ENCODE measurements at places on chromosomes 3 and 15.
A peak's percentile ranks its signal among the peaks of the same experiment; 100 is the strongest.

GRCh38 chr3:162780313-162780712, 1283.7 kb downstream of the OTOL1 start:
- DNase-seq = no peak

- no peak for DNase-seq
Observed at GRCh38 chr15:25673972-25674371, 189.2 kb downstream of the ATP10A start.

- no peak for DNase-seq
Observed at GRCh38 chr3:136938334-136938733, 19.4 kb upstream of the IL20RB start.

GRCh38 chr3:72011485-72011884, 226.5 kb upstream of the PROK2 start:
- no peak for DNase-seq

GRCh38 chr15:48522911-48523310, 122.6 kb downstream of the FBN1 start:
- no peak for DNase-seq

DNA sequence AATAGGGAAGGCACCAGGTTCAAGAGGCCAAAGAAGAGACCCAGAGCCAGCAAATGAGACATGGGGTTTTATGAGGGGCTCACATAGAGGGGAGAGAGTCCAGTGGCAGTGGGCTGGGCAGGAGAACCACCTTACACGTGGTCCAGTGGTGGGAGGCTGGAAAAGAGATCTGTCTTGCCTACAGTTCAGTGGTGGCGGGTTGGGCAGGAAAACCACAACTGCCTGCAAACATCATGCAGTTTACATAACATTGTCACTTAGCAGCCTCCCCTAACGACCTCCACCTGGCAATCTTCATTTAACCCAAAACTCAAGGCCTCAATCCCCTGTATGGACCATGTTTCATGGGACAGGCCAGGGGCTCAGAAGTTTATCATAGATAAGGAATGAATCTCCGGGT, 29.1 kb downstream of the CRYGS start:
- DNase-seq = no peak

DNA sequence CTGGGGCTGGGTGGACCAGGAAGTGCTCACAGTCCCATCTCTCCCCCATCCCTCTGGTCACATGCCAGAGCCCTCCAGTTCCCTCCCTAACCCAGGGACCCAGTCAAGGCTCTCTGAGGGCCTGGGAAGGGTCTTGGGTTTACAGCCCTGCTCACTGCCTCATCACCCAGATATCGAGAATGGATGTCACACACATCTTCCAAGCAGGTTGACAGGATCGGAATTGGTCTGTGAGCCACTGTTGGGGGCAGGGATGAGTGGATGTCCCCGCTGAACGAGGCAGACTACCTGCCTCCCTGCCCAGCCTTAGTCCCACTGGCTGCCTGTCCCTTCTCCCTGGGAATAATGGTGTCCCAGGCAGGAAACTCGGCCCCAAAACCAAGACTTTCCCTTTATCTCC, 20.0 kb upstream of the GOLGA6C start:
- no peak for DNase-seq

- no peak for DNase-seq
Observed at GRCh38 chr3:18512007-18512406, 86.9 kb upstream of the SATB1 start.

GRCh38 chr3:40691452-40691861, 166.7 kb downstream of the ZNF621 start:
- no peak for DNase-seq

DNA sequence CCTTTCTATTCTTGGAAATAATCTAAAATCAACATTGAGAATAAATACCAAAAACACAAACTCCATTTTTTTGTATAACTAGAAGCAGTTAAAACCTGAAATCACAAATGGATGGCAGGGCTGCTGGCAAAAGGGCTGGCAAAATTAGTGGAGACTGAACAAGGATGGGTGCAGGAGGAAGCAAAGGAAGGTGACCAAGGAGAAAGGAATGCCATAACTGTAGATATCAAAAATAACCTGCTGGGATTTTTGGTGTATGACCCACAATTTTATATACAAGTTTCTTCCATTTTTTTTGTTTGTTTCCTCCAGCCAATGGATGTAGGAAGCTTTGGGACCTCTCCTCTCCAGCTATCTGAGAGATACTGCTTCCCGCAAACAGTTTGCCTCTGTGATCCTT, 12.7 kb downstream of the CFAP44 start:
- no peak for DNase-seq

GRCh38 chr3:158249183-158249582, 139.3 kb downstream of the RSRC1 start:
- DNase-seq = no peak

GRCh38 chr3:17394541-17395155, 347.8 kb downstream of the TBC1D5 start:
- DNase-seq = no peak

DNA sequence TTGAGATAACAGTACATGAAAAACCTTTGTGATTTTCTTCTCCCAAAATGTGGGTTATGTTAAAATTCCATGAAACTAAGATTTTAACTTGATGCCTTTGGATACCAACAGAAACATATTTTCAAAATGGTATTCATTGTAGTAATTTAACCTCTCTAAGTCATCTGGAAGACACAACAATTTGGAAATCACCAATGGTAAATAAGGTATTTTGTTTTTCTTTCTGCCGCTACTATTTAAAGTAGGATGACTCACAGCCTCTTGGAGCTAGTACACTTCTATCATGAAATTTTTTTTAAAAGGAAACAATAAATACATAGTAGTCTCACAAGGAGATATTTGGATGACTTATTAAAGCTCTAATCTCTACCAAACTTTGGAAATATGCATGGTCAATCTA, 291.6 kb upstream of the VEPH1 start:
- DNase-seq = no peak

- no peak for DNase-seq
Observed at GRCh38 chr3:45635475-45636256, 41.1 kb downstream of the LIMD1 start.

- no peak for DNase-seq
Observed at GRCh38 chr3:29441422-29441821, 160.6 kb downstream of the RBMS3 start.

GRCh38 chr3:18988614-18989229, 159.6 kb upstream of the KCNH8 start:
- peak; percentile 75 for DNase-seq

GRCh38 chr3:169454823-169455222, 208.7 kb downstream of the MECOM start:
- no peak for DNase-seq

- DNase-seq = peak; percentile 54
Observed at GRCh38 chr3:146975476-146975875, 370.3 kb upstream of the PLSCR5 start.

DNA sequence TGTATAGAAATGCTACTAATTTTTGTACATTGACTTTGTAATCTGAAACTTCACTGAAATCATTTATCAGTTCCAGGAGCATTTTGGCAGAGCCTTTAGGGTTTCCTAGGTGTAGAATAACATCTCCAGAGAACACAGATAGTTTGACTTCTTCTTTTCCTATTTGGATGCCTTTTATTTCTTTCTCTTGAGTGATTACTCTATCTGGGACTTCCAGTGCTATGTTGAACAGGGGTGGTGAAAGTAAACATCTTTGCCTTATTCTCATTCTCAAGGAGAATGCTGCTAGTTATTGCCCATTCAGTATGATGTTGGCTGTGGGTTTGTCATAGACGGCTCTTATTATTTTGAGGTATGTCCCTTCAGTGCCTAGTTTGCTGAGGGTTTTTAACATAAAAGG, 697.9 kb upstream of the ROBO1 start:
- DNase-seq = no peak

- DNase-seq = no peak
Observed at GRCh38 chr15:63351170-63351569, 30.5 kb downstream of the CA12 start.

GRCh38 chr3:191358929-191359328, 28.6 kb upstream of the UTS2B start:
- DNase-seq = no peak

DNA sequence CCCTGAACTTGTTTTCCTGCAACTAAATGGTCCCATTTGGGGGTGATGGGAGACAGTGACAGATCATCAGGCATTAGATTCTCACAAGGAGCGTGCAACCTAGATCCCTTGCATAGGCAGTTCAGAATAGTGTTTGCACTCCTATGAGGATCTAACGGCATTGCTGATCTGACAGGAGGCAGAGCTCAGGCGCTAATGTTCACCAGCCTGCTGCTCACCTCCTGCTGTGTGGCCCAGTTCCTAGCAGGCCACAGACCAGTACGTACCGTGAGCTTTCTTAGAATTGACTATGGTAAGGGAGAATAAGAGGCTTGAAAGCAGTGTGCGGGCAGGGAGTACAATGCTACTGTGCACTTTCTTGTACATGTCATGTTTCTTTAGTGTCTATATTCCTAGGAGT, 17.6 kb upstream of the PLA2G4E start:
- DNase-seq = no peak

DNA sequence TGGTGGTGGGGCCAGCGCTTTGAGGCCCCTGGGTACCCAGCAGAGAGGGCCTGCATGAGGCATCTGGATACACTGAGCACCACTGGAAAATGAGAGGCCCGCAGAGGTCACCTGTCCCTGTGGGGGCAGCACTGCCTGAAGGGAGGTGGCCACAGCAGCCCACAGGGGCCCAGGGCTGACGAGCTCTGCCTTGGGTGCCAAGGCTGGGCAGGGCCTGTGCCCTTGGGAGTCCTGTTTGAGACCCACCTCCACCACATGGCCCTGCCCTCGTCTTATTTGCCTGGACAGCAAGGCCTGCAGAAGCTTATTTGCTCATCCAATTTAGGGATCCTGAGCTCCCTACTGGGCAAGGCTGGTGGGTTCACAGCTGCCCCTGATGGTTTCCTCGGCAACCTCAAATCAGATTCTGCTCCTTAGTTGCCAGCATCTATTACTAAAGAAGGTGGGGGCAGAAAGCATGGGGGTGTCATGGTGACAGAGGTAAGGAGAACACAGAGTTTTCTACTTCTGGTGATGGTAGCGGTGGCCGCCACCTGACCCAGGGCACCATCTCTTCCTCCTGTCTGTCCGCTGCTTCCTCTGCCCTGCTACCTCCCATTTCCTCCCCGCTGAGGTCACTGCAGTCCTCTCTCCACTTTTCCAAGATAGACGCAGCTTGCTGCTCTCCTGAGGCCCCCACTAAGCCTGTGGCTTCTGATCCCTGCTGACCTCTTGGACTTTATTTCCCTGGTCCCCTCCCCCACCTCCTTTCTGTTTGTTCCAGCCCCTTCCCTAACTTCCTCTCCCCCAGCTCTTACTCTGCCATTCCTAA, 62.9 kb downstream of the HMCES start:
- DNase-seq = no peak

- DNase-seq = no peak
Observed at GRCh38 chr3:129070086-129070885, 9.7 kb downstream of the GP9 start.

GRCh38 chr15:100061944-100062343, 279.8 kb downstream of the ADAMTS17 start:
- no peak for DNase-seq

DNA sequence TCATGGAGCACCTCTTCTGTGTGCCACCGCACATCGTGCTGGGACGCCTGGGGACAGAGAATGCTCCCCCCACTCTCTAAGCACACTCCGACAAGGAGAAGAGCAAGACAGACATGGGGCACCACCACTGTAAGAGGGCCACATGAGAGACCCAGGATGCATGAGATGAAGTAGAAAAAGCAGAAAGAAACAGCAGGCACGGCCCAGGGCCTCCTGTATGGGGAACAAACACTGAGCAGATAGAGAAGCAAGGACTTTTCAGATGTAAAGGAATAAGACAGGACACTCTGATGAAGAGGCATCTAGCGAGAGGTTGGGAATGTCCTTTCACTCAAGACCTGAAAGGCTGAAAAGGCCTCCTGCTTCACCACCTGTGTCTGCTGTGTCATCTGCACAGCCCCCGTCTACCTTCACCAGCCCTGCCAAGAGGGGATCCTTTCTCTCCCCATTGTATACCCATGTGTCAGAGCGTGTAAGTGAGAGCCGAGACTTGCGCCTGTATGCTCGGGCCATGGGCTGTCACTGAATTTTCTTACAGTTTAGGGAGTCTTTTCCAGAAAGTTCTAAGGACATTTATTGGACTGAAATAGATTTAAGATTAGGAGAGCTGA, 125.6 kb downstream of the LRRK1 start:
- no peak for DNase-seq

GRCh38 chr3:173351886-173352285, 45.7 kb upstream of the NLGN1 start:
- DNase-seq = no peak

DNA sequence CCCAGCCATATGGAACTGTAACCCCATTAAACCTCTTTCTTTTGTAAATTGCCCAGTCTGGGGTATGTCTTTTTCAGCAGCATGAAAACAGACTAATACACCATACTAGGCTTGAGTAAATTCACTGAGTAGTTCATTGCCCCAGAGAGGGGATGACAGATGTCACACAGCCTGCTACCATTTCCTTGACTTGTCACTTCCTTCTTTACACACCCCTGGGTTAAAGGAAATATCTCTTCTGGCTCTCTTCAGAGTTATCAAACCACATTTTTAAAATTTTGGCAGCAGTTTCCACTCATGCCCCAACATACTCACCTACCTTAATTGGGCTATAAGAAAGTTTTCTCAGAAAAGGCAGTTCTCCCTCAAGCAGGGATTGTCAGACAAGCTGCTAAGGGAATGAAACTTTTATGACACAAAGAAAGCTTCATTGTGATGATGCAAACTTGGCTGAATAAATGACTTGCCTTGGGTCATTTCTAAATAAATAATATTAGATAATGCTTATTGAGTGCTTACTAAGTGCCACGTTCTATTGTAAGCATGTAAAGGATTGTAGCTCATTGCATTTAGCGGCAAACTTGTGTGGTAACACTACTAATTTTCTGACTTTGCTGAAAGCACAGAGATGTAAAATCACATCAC, 68.0 kb upstream of the RBMS3 start:
- DNase-seq = no peak

- DNase-seq = no peak
Observed at GRCh38 chr15:89105147-89105546, 16.9 kb downstream of the ABHD2 start.

GRCh38 chr3:43489930-43490329, 131.9 kb downstream of the ANO10 start:
- no peak for DNase-seq

GRCh38 chr3:23805633-23806533, at the start of gene UBE2E1:
TSS of gene UBE2E1 (plus strand) at chr3:23805955. CDS start at chr3:23807270, 1,315 bp downstream.
- peak; percentile 61 for DNase-seq

- no peak for DNase-seq
Observed at GRCh38 chr3:118199044-118199443, 835.6 kb downstream of the IGSF11 start.

DNA sequence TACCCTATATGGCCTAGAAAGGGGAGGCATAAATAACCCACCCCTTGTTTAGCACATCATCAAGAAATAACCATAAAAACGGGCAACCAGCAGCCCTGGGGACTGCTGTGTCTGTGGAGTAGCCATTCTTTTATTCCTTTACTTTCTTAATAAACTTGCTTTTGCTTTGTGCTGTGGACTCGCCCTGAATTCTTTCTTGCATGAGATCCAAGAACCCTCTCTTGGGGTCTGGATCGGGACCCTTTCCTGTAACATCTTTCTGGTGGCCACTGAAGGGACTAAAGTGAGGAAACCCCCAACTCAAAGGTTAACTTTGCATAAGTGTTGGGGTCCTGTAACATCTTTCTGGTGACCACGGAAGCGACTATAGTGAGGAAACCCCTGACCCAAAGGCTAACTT, 15.7 kb upstream of the HHATL start:
- no peak for DNase-seq
